ENCODE measurements at places on chromosomes 2 and 18.

DNA sequence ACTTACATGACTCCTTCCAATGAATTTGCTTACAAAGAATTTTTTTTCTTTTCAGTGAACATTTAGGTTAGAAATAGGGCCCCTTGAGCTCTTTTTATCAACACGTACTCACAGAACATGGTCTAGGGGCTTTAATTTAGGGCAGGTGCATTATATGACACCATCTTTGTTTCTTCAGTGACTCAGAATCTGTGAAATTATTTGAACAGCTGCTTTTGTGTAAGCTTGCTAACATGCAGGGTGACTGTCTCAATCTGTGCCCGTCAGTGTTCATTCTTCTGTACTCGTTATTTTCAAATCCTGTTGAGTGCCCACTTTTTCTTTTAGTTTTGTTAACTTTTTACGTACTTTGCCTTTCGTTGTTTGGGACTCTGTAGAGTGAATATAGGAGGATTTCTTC, 52.8 kb upstream of the CABYR start:
- DNase-seq = no peak

DNA sequence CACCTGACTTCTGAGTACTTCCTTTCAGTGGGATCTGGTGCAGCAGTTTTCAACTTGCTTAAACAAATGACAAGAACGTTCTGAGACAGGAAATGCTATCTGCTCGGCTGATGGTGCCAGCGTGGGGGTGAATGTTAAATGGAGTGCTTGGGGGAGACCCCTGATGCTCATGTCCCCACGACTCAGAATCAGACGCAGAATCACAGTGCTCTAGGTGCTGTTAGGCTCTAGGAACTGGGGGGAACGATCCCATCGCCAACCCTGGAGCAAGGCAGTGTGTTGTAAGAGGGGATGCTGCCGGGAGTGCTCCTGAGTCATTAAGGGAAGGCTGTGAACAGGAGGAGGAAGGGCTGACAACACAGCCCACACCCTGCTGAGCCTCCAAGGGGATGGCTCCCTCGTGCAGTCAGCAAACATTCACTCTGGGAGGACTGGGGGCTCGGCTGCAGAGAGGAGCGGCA, 34.1 kb upstream of the KCNF1 start:
- DNase-seq = no peak

GRCh38 chr2:85868822-85869221, 20.0 kb downstream of the ST3GAL5 start:
- no peak for DNase-seq

GRCh38 chr2:33071591-33071990, 124.8 kb downstream of the LTBP1 start:
- DNase-seq = no peak

GRCh38 chr2:4674007-4674406, 970.6 kb downstream of the DCDC2C start:
- no peak for DNase-seq

- no peak for DNase-seq
These were observed 3.7 kb upstream of the ESPNL start for GRCh38 chr2:238096311-238097011.

GRCh38 chr2:6970976-6971480, 53.8 kb downstream of the RNF144A start:
- DNase-seq = no peak

- DNase-seq = no peak
These were observed 24.3 kb upstream of the CETN1 start for GRCh38 chr18:555705-556457.

DNA sequence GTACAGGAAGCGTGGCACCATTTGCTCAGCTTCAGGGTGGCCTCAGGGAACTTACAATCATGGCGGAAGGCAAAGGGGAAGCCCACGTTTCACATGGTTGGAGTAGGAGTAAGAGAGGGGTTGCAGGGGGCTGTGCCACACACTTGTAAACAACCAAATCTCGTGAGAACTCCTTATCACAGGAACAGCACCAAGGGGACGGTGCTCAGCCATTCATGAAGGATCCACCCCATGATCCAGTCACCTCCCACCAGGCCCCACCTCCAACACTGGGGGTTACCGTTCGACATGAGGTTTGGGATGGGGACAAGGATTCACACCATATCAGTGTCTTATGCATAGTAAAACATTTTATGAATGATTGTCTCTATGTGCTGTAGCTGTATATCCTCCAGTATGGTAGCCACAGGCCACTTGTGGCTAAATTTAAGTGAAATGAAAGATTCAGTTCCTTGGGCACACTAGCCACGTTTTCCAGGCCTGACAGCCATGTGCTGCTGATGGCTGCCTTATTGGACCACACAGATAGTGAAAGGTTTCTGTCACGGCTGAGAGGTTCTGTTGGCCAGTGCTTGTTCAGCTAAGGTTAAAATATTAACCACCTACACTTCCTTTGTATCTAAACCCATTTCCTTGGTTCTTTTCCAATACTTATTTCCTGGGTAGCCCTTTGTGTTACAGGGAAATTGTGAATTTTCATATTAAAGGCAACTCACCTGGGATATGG, 77.3 kb downstream of the AGAP1 start:
- no peak for DNase-seq
